Uterus (tissue), 4 donors: ENCODE measurements at places on chromosomes 16 and 17.

DNA sequence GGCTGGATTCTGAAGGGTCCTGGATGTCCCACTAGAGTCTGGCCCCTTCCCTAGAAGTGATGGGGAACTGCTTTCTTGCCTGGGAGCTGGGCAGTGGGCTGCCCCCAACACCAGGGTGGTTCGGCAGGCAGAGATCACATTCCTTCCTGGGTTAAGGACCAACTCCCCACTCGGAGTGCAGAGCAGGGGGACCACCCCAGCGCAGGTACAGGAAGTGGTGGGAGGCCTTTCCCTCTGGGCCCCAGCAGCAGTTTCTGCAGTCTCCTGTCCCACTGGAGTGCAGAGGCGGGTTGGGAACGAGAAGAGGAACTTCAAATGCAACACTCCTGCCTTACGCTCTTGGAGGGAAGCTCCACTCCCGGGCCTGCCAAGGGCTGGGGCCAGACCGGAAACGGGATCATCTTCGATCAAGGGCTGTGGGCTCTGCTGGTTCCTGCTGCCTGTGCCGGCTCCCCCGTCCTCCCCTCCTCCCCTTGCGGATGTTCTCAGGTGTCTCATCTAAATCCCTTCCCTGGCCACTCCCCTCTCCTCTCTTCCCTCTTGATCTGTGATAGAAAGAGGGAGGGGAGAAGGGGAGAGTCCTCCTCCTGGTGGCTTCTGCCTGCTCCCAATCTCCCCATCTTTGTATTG is 9.0 kb upstream of the NGFR start:
- DNase-seq = peak; percentile 27

DNA sequence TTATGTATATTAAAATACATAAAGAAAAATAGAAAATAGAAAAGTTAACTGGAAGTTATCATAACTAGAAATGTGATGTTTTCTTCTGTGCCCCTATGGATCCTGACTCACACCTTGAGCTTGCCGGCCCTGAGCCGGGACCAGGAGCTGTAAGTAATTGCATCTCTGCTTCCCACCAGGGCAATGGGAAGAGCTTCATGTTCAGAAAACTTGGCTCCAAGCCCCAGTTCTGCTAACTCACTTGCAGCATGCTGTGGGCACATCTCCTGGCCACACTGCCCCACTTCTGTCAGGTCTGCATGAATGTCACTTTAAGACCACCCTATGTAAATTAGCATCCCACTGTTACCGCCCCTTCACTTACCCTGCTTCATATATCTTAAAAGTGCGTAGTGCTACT is 37.2 kb downstream of the GNAO1 start:
- DNase-seq = no peak

GRCh38 chr16:50774405-50774804 is 32.5 kb downstream of the CYLD start:
- no peak for DNase-seq

GRCh38 chr17:8475781-8476180 is 40.1 kb downstream of the NDEL1 start:
- DNase-seq = no peak

DNA sequence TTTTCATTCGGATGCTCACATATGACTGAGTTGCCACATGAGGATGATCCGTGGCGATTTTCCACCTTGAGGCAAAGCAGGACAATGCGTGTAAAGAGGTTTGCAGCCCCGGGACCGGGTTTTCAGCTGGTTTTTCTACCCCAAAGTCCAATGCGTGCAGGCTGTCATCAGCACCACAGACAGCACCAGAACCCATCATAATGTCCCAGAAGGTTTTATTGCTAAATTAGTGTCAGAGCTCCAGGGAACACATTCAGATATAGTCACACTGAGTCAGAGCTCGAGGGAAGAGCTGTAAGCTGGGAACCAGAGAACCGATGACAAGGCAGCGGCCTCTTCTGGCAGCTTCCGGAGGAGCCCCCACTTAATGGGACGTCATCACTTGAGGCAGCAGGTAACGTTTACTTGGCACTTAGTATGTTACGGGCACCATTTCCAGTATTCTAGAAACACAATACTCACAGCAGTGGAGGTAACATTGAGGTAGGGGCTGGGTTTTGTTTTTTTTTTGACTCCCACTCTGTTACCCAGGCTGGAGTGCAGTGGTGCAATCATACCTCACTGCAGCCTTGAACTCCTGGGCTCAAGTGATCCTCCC is 8.9 kb upstream of the NAGPA start:
- no peak for DNase-seq

DNA sequence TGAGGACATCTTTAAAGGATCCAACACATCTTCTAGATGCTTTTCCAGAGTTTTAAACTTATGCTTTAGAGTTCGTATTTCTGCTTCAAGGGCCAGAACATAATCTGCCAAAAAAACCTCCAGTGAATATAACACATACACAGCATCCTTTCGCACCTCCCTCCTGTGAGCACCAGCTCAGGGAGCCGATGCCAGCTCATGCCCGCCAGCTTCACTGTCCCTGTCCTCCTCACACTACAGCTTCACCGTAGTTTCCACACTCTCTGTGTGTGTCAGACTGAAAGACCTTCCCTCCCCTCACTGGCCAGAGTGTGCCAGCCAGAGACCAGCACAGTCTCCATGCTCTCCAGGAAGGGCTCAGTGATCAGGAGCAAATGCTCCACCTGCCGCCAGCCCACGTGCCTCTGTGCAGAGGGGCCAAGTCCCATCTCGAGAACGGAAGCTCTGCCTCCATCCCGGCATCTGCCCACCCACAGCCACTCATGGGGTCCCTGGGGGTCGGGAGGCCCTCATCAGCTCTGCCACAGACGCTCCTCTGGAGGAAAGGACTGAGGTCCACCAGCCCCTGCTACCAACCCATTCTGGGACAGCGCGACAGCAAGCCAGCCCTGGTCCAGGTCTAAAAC is 40.8 kb downstream of the CCDC57 start:
- DNase-seq = no peak

GRCh38 chr17:50513495-50513894 is 5.3 kb downstream of the MYCBPAP start:
- no peak for DNase-seq

DNA sequence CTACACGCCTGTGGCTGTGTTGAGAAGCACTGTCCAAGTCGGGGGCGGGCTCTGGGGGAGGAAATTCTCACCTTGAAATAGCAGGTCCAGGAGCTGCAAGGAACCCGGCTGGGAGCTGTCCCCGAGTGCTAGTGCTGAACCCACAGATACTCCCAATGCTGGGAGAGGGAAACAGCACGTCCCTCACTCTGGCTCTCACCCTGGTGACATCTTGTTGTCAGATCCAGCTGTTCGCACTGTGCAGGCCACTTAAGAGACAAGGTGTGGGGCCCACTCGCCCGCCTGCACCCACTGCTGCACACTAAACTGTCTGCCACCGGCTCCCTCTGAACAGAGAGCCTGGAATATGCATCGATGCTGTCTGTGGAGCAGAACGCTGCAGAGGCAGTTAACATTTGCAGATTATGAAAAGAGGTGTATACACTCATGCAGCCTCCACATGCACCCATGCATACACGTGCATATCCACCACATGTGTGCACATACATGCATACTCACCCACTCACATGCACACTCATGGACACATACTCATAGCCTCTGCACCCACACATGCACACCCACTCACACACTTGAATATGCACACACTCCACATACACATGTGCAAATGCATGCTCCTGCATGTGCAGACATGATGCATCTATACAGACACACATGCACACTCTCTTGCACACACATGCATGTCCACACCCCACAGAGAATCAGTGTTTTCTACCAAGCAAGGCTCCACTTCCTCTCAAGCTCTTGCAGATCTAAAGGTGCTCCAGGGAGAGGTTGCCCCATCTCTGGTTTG is 42.0 kb downstream of the MGAT5B start:
- no peak for DNase-seq

- DNase-seq = no peak
These were observed 119.6 kb downstream of the CDH11 start for GRCh38 chr16:65002265-65002664.

GRCh38 chr17:40803617-40804082 is 3.9 kb upstream of the KRT28 start:
- peak; percentile 76 for DNase-seq

DNA sequence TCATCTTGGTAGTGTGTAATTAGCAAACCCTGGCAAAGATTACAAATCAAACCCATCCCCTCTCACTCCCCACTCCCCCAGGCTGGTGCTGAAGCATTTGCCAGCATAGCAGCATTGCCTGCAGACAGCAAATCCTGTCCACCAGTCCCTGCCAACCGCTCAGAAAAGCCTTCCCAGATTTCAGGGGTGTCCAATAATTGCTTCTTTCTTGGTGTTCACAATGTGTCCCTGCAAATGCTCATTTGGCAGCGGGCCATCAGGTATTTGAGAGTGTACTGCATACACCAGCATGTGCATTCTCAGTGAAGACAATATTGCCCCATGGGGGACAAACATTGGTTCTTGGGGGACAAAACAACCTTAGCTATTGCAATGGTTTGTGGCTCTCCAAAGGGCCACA is 28.2 kb downstream of the ORC6 start:
- DNase-seq = no peak

- peak; percentile 93 for DNase-seq
These were observed 472 bp upstream of the ARHGDIA start for GRCh38 chr17:81871387-81872230.

- DNase-seq = no peak
These were observed 20.9 kb upstream of the PYY start for GRCh38 chr17:43974382-43975266.

GRCh38 chr17:37839196-37839978 is 84.8 kb upstream of the TBC1D3K start:
- DNase-seq = no peak

- DNase-seq = peak; percentile 61
These were observed 63.1 kb downstream of the MYO18A start for GRCh38 chr17:29116804-29117753.

GRCh38 chr16:50674831-50675230 is 6.3 kb downstream of the SNX20 start:
- DNase-seq = no peak

- no peak for DNase-seq
These were observed 36.7 kb upstream of the SREBF1 start for GRCh38 chr17:17873450-17873991.

DNA sequence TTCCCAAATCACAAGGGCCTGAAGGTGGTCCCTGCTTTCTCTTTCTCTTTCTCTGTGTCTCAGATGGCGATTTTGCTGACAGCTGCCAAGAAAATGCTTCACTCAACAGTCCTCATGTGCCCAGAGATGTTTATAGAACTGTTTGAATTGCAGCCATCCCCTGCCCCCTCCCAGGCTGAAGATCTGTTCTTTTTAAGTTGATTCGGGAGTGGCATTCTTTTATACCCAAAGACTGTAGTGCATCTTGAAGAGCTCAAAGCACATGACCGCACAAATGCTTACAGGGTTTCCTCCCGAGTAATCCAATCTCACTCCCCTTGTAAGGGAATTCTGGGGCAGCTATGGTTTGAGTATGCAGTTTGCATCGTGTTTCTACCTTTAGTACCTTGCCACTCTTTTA is 75.7 kb downstream of the SEC14L1 start:
- DNase-seq = no peak

DNA sequence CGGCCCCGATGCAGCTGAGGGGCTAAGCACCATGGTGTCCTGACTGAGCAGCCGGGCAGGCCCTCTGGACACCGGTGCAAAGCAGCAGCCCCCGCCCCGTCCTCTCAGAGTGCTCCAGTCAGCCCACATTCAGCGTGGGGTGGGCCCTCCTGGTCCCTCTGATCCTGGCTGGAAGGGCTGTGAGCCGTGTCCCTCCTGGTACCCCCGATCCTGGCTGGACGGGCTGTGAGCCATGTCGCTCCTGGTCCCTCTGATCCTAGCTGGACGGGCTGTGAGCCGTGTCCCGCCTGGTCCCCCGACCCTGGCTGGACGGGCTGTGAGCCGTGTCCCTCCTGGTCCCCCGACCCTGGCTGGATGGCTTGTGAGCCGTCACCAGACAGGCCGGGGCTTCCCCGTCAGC is 26.9 kb upstream of the ACSF3 start:
- DNase-seq = no peak

GRCh38 chr16:80931801-80932707 is 74.6 kb downstream of the CMC2 start:
- peak; percentile 90 for DNase-seq
